ENCODE measurements at places on chromosomes 16 and 17.

DNA sequence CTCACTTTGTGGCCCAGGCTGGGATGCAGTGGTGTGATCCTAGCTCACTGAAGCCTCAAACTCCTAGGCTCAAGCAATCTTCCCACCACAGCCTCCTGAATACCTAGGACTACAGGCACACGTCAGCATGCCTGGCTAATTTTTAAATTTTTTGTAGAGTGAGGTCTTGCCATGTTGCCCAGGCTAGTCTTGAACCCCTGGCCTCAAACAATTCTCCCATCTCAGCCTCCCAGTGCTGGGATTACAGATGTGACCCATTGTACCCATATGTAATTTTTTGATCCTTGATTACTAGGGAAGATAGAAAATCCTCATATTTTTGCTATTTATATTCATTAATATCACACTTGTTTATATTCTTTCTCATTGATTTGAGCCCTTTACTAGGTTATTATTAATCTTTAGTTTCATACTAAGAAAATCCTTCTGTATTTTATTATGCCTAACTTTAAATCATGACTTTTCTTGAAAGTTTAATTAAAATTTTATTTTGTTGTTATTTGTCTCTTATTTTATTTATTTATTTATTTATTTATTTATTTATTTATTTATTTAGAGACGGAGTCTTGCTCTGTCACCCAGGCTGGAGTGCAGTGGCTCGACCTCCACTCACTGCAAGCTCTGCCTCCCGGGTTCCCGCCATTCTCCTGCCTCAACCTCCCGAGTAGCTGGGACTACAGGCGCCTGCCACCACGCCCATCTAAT, 75.4 kb downstream of the BCAS3 start:
- DNase-seq: no peak

- no peak for DNase-seq
Observed at GRCh38 chr17:62862251-62862650, 54.1 kb upstream of the MARCHF10 start.

DNA sequence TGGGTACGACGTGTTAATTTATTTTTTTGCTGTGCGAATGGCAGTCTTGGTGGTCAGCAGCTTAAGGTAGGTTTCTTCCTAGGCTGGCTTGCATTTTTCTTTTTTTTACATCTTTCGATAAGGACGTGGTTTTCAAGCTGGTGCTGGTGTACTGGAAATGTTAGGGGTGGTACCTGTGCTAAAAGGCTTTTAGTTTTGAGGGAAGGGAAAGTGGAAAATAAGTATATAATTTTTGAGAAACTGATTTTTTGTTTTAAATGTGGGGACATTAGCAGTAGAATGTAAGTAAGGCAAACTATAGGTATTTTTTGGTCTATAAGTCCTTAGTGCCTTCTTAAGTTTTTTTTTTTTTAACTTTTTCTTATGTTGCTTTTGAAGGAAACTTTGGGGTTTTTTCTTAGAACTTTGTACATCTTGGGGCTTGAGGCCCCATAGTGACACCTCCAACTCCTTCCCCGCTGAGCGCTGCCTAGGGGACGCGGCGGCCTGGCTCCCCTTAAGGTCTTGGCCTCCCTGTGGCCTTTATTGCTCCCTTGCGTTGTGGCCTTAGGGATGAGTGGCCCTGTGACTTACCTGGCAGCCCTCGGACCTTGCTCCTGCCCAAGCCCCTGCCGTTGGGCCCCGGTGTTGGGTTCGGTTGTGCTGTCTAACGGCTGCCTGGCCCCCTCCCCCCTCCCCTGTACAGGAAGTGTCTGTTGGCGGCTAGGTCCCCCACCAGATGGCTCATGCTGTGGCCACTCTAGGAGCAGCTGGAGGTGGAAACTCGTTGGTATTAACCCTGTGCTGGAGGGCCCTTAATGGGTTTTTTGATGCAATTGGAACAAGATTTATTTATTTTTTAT, 88.0 kb upstream of the RPRML start:
- peak; percentile 93 for DNase-seq

DNA sequence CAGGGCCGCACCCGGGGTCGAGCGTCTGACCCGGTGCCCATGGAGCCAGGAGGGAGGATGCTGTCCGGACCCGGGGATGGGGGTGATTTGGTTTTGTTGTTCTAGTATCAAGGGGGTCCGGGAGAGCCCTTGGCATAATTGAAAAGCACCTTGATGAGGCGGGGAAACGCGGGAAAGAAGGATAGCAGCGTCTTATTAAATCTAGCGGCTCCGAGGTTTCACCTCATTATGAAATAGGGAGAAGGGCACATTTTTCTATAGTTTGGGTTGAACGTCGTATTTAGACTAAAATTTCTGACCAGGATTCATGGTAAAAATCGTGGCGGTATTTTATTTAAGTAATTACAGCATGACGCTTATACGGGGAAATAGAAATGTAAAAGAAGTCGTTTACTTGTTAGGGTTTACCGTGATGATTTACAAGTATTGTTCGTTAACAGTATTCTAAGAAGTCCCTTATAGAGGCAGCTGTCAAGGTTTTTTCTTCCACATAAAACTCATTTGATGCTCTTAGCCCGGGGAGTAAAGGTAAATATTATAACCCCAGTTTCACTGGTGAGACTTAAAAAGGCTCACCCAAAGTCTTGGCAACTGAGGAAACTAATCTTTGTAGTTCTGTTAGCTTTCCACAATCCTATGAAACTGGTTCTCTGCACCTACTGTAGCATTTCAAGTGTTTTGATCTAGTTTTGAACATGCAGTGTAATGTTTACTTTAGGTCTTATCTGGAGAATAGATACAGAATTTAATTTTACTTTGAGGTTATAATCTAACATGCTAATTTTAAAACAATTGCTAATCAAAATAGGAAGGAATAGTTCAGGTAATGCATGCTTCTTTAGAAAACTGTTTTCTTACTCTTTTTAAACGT, 756 bp downstream of the LUC7L3 start:
- DNase-seq: no peak

- no peak for DNase-seq
Observed at GRCh38 chr17:5773816-5774360, 189.6 kb upstream of the NLRP1 start.

DNA sequence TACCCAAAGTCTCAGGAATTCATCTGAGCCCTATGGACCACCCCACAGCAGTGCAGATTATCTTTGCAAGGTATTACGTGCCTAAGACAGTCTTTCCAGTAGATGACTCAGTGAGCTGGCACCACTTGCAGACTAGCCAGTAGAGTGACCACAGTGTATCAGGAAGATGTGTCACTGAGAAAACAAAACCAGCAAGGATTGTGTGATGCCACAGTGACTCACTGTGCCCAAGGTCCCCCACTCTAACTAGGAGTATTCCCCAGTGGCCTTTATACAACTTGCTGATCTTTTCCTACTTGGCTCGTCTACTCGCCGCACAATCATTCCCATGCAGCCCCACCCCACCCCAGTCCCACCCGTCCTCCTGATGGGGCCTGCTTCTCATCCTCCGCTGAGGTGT, 26.8 kb upstream of the PRKCA start:
- DNase-seq: peak; percentile 100

GRCh38 chr17:48603959-48604769, 622 bp downstream of the HOXB6 start:
- DNase-seq: no peak

GRCh38 chr17:69231521-69231920, 2.9 kb upstream of the ABCA10 start:
- DNase-seq: no peak

DNA sequence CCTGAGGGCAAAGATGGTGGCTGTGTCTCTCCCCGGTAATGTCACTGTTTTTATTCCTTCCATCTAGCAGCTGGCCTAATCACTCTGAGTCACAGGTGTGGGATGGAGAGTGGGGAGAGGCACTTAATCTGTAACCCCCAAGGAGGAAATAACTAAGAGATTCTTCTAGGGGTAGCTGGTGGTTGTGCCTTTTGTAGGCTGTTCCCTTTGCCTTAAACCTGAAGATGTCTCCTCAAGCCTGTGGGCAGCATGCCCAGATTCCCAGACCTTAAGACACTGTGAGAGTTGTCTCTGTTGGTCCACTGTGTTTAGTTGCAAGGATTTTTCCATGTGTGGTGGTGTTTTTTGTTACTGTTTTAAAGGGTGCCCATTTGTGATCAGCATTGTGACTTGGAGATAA, 5.5 kb upstream of the RAPGEFL1 start:
- no peak for DNase-seq

- DNase-seq: no peak
Observed at GRCh38 chr16:87959391-87959990, 8.3 kb downstream of the BANP start.

DNA sequence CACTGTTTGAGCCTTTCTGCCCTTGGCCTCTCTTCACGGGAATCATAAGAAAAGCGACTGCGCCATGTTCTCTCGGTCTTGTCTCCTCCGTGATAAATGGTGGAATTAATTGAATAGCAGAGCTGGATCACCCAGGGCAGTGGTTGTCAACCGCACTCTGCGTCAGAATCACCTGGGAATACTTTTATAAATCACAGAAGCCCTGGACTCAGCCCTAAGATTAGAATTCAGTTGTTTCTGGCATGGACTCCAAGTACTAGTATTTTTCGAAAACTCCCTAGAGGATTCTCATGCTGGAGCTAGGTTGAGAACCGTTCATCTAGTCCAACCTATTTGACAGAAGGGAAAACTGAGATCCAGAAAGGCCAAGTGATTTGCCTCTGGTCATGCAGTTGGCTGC, 64.1 kb downstream of the SPACA3 start:
- no peak for DNase-seq

DNA sequence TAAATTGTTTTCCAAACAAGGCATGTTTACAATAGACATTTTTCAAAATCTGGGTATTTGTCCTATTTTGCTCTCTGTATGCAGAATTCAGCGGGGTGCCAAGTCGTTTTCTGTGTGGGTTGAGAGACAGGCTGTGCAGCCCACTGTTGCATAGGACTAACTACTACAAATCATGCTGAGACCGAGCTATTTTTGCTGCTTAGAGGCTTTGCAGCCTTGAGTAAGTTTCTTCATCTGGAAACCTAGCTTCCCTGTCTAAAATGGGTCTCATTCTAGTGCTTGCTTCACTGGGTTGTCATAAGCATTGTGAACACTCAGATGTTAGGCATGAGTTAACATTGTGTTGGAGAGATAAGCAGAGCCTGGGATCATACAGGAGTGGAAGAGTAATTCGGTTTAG, 1.3 kb downstream of the PRPSAP2 start:
- DNase-seq: peak; percentile 54

DNA sequence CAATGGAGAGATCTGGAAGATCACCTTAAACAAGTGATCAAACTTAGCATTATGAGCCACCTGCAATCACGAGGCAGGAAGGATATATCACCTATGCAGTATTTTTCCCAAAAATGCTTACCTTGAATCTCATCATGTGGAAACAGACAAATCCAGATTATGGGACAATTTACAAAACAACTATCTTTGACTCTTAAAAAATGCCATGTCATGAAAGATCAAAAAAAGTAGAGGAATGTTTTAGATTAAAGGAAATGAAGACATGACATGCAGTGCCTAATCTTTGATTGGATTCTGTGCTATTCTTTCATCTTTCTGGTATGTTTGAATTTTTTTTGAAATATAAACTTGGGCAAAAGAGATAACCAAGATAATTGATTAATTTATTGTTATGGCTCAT, 95.9 kb downstream of the KPNA2 start:
- no peak for DNase-seq

GRCh38 chr17:32970281-32970680, 21.4 kb upstream of the SPACA3 start:
- DNase-seq: no peak
